Hematopoietic multipotent progenitor cell (in vitro differentiated cells): ENCODE measurements at places on chromosomes 6 and 20.
A peak's percentile ranks its signal among the peaks of the same experiment; 100 is the strongest.

DNA sequence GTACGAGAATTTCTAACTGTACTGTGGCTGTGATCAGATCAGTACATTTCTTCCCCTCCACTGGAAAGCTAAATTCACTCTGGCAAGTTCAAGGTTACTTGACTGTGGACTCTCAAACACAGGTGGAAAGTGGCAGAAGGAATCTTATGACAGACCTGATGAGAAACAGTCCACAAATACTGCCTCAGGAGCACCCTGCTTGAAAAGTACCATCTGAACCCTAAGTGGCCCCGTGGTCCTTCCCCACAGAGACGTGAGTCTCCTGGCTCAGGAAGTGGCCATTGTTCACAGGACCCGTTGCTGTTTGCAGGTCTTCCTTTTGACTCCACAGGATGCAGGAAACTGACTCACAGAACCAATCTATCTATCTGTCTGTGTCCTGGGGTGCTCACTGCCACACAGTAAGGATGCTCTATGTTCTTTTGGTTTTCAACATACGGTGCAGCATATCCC lies 47.5 kb upstream of the NHSL1 start:
- peak; percentile 44 for DNase-seq

GRCh38 chr6:3844097-3844463 lies 5.1 kb upstream of the FAM50B start:
- no peak for DNase-seq

DNA sequence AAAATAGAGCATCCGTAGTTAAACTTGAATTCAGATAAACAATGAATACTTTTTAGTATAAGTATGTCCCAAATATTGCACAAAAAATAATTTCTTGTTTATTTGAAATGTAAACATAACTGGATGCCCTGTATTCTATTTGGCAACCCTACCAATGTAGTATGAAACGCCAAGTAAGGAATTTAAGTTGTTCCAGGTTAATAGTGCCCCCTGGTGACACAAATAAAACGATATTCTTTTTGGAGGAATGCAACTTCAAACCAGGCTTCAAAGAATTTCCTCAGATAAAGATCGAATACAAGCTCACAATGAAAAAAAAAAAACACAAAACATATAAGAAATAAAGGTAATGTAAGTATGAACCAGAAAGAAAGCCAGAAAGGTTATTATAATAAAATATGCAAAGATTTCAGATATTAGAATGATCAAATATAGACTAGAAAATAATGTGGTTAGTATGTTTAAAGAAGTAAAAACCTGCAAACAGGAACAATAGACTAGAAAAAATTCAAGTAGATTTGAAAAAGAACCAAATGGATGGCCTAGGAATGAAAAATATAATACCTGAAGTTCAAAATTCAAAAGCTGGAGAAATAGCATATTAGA lies 18.4 kb upstream of the AKAP7 start:
- peak; percentile 53 for DNase-seq

DNA sequence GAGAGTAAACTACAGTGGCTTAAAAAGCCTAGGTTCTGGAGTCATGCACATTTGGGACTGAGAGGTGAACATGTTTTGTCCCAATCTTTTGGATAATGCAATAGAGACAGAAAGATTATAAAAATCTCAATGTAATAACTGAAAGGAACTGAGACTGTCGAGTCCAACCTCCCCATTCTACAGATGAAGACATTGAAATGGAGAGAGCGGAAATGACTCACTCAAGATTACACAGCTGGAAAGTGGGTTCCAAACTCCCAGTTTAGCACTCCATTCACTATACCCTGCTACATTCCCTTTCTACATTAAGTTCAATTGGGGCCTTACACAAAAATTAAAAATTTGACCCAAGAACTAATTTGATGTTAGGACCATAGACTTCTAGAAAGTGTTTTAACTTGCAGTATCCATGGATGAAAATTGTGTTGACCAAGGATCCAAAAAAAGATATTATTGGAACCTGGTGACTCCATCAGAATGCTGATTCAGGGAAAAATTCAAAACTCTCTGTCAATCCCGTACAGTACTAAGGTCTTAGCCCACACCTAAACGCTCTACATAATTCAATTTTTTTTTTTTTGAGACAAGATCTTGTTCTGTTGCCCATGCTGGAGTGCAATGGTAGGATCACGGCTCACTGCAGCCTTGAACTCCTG lies 1.5 kb upstream of the ILRUN start:
- no peak for DNase-seq

DNA sequence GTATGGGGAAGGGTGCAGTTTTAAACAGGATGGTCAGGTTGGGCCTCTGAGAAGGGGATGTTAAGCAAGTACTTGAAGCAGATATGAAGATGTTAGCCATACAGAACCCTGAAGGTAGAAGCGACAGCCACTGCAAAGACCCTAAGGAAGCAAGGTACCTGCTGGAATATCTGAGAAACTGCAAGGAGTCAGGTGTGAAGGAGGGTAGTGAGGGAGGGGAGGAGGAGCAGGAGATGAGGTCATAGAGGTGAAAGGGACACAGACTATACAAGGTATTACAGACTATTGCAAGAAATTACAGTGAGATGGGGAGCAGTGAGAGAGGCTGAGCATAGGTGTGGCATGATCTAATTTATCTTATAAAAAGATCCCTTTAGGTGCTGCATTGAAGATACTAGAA lies 22.2 kb upstream of the DEFB112 start:
- no peak for DNase-seq

DNA sequence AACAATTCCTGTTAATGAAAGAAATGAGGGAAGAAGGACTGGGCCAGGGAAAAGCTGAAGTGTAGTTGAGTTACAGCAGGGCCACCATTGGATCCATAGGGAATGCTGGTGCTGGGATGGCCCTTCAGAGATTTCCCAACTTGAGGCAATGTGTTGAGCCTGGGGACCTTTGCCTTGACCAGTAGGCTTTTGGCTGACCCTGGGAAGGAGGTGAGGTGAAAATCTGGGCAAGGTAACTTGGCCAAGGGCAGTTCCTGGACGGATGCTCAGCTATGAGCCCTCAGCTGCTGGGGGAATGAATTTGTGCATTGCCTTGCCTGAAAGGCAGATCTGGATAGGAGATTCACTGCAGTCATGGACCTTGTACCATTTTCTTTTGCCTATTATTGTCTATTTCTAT lies 20.4 kb downstream of the UTRN start:
- no peak for DNase-seq

GRCh38 chr6:16414205-16414604 lies 175.8 kb downstream of the GMPR start:
- DNase-seq, result no peak

DNA sequence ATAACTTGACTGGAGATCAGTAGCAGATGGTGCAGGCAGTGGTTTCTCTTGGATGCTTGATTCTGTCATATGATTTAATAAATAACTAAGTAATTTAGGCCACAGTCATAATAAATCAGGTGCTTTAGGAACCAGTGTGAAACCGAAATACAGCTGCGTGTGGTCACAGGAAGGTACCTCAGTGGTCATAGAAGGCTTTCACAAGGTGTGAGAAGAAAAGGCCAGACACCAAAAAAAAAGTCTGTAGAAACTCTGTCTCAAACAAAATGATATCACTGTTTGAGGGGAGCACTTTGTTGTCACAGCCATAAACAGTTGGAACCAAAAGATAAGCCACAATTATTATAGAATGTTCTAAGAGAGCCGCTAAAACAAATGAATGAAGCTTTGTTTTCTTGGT lies 56.5 kb downstream of the ARMC2 start:
- no peak for DNase-seq

- no peak for DNase-seq
Measured at GRCh38 chr20:38208088-38208487, 43.0 kb upstream of the TGM2 start.

DNA sequence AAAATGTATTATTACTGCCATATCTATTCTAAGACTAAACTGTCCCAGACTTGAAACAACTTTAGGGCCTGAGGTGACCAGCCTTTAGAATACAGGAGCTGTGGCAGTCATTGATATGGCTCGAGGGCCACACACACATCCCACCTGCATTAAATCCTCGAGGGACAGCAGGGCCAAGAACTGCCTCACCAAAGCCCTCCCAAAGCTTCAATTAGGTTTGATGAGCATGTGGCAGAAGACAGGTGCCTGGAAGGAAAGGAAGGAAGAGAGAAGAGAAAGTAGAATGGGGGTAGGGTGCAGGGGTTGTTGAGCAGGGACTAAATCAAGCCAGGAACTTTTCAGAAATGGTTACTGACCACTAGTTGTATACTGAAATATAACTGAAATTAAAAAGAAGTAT lies 115.0 kb downstream of the PDSS2 start:
- DNase-seq, result no peak

DNA sequence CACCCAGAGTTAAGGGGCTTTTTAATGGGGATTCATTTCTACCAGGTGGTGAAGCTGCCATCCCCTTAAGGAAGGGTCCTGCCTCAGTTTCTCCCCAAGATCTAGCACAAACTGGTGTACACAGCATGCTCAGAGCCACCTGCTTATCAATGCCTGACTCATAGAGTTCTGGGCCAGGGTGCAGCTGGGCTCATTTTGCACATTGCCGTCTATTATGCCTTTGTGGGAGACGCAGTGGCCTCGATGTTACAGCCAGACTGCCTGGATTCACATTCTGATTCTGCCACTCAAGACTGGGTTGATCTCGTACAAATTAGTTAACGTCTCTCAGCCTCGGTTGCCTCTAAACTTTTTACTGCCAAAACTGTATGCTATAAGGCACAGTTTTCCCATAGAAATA lies 365.7 kb downstream of the ZFAND3 start:
- no peak for DNase-seq

DNA sequence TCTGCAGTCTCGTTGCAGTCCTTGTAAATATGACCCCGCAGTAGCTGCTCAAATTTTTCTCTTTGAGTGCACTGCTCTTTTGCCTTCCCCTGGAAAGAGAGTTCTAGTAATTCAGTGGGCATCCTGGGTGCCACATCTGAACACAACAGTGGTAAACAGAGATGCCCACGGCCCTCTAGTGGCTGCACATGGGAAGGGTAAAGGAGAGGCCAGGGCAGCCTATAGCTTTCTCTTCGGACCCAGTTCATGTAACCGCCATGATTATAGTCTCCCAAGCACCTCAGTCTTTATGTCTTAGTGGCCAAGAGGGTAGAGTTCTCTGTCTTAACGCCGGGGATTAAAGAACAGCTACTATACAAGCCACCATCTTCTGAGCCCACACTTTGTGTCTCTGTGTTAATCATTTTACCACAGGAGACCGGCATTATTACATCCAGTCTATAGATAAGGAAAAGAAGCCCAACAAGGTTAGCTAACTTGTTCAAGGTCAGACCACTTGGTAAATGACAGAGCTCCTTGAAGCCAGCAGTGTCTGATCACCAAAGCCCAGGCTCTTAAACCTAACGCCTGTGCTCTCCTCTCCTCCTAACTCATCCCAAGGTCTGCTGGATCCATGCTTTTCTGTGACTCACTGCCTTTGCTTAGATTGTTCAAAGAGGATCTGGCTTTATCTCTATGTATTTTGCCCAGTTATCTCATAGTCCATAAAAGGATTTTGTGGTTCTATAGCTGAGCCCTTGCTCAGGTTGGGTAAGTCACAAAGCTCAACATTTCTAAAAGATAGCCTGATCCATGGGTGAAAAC lies 81.8 kb downstream of the ISM1 start:
- no peak for DNase-seq

DNA sequence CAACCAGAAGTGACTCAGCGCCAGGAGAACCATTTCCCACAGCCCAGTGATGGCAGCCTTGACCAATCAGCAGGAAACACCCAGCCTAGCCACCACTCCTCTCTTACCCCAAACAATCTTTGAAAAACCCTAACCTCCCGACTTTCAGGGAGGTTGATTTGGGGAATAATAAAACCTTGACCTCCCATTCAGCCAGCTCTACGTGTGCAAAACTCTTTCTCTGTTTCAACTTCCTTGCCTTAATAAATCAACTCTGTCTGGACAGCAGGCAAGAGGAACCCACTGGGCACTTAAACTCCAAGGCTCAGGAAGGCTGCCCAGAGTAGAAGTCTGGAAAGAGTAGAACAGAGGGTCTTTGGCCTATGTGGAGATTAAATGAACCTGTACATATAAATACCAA lies 35.0 kb downstream of the SERPINB1 start:
- DNase-seq, result no peak

DNA sequence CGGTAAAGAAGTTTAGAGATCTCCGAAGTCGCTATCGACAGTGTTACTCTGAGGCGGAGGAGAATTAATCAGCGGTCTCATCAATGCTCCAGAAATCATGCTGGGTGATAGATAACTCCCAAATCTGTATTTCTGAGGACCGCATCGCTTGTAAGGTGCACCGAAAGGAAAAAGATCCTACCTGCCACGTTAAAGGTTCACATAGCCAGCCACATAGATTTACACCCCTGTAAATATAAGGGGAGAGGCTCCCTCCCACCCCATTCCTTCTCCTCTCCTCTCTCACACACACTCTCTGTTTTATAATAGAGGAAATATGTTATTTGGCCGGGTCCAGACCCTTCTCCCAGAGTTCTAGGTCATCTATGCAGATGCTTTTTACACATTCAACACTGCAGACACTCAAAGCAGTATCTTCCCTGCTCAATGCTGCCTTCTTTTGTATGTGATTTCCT lies 620 bp upstream of the DEK start:
- no peak for DNase-seq

GRCh38 chr20:57579898-57580447 lies 19.1 kb downstream of the PCK1 start:
- no peak for DNase-seq

GRCh38 chr6:71248306-71248765 lies 40.3 kb upstream of the OGFRL1 start:
- DNase-seq, result no peak

DNA sequence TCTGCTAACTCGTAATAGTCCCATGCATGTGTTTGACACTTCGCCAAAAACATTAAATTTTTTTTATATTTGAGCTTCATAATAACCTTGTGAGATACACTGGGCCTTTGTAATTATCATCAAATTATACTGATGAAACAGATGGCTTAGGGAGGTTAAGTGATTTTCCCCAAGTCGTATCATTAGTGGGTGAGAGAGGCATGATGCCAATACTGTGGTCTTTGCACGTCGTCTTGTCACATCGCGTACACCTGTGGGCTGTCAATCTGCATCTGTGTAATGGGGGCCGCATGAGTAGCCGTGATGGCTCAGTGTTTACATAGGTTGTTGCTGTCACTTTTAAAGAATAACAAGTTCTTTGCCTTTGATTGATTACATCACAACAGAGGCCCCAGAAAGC lies 1.7 kb downstream of the PRL start:
- no peak for DNase-seq

GRCh38 chr20:52118016-52118623 lies 73.5 kb downstream of the ZFP64 start:
- DNase-seq, result no peak

DNA sequence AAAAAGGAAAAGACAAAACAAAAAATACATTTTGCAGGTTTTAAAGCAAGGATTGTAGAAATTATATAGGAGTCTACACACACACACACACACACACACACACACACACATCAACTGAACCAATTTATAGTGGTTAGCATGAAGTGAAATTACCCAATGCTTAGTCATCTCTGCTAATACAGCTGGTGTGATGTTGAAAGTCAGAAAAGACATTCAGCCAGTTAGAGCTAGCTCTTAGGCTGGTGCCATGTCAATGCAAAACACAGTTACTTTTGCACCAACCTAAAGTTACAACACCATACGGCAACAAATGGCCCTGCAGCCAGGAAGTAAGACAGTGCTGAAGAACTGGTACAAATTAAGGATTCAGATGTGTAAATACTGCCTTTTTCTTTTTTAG lies 15.2 kb downstream of the FAM210B start:
- DNase-seq, result peak; percentile 90

- no peak for DNase-seq
Measured at GRCh38 chr6:41584205-41584604, 38.0 kb downstream of the FOXP4 start.
